BE2C (cell line): ENCODE measurements at places on chromosomes 3 and 15.
A peak's percentile ranks its signal among the peaks of the same experiment; 100 is the strongest.

DNA sequence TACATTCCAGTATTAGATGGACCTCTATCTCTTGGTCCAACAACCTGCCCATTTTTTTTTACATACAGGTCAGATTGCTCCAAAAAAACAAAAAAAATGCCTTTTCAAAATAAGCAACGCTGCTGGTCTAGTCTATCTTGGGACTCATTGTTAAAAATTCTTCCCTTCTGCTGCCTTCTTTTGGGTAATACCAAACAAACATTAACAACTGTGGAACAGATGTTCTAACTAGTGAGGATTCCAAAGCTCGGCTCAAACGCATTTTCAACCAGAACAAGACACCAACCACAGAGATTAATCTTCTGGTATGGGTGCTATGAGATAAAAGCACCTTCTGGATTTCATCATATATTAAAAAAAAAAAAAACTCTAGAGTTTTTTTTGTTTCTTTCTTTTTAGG lies 24.7 kb downstream of the ARHGAP31 start:
- DNase-seq, result no peak

GRCh38 chr3:117545484-117545883 lies 835.9 kb downstream of the TUSC7 start:
- no peak for DNase-seq

DNA sequence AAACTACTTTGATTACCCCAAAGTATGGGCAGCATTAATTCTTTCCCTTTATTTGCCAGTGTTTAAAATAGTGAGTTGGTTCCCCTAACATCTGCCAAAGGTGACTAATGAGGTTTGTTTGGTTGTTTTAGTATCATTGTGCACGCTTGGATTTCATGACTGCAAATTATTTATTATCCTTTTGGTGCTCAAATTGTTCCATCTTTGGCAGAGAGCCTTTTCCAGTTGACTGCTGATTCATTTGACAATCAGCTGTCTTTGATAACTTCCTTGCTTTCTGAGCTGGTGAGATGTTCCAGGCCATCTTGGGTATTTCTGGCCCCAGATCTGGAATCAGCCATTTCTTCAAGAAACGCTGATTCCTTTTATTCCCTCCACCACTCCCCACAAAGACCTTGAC lies 8.9 kb downstream of the DLEC1 start:
- no peak for DNase-seq

- no peak for DNase-seq
Measured at GRCh38 chr3:9395570-9396300, 1.7 kb upstream of the SETD5 start.

GRCh38 chr3:69368129-69368741 lies 17.7 kb downstream of the FRMD4B start:
- no peak for DNase-seq

DNA sequence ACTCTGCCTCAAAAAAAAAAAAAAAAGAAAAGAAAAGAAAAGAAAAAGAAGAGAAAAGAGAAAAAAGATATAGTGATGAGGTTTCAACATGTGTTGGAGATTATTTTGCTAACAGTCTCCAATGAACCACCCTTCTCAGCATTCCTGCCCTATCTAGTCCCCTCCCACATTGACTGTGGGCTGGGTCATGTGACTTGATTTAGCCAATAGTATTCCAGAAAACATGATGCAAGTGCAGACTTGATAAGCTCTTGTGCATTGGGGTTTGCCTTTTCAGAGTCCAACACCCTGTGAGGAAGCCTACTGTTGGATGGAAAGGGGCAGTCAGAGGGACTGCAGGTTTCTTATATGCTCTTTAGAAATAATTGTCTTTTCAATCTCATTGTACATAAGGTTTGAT lies 37.8 kb upstream of the MED12L start:
- DNase-seq, result no peak

DNA sequence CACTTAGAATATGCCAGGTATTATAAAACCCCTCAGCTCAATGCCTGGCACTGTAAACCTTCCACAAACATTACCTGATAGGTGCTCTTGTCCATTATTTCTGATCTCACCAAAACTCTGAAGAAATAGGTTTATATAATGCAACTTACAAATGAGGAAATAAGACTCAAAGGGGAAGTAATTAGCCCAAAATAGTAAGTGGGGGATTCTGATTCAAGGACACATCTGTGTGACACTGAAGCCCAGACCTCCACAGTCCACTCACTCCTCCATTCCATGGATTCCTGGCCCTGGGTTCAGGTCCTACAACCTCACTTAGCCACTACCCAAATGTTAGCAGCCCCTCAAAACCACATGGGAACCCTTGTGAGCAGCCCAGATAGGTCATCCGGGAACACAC lies 49.9 kb downstream of the TRANK1 start:
- no peak for DNase-seq

DNA sequence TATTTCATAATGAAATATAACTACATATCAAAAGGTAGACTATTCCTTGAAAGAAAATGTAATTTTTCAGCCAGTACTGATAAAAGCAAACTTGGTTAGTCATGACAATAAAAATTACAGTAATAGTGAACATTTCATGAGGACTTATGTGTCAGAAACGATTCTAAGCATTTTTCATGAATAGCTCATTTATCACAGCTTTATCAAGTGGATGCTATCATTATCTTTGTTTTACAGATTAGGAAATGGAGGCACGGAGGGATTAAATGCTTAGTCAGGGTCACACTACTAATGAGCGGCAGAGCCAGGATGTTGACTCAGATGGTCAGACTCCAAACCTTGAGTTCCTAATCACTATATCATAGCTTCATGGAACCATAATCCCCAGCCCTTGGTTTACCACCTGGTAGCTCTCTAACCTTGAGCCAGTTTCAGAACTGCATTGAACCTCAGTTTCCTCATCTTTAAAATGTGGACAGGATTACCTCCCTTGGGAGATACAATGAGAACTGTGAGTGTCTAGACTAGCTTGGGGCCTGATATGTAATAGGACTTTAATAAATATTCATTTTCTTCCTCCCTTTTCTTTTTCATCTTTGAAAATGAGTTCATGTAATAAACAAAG lies 85.4 kb downstream of the TNIK start:
- no peak for DNase-seq

GRCh38 chr15:67230504-67230903 lies 24.0 kb downstream of the AAGAB start:
- DNase-seq, result no peak

DNA sequence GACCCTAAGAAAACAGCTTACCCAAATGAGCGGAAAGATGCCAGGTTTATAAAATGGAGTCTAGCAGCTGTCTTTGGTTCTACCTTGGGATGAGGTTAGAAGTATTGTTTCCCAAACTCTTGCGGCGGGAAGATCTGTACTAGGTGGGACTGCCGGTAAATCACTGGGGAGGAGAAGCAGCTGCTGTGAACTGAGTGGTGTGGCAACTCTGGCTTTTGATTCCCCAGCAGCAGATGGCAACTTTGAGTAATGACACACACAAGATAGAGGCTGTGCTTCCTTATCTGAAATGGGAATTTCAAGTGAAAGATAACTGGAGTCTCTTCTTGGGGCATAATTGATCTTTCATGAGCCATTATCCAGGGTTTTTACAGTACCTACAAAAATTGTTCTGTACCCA lies 184.9 kb downstream of the ATG7 start:
- DNase-seq, result peak; percentile 12

DNA sequence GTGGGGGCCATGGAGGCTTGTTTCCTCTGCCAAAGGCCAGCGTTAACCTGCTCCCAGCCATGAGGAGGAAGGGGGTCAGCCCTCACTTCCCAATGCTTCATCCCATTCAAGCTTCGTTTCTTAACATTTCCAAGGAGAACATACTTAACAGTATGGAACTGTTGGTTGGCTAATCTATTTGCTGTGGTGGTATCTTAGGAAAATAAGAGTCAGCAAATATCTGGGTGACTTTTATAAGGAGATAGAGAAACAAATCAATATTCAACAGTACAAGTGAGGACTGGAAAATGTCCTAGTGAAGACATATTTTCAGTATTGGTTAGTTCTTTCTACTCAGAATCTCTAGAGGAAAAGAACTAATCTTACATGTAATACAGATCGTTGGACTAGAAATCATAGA lies 223.8 kb upstream of the ARRDC4 start:
- no peak for DNase-seq

DNA sequence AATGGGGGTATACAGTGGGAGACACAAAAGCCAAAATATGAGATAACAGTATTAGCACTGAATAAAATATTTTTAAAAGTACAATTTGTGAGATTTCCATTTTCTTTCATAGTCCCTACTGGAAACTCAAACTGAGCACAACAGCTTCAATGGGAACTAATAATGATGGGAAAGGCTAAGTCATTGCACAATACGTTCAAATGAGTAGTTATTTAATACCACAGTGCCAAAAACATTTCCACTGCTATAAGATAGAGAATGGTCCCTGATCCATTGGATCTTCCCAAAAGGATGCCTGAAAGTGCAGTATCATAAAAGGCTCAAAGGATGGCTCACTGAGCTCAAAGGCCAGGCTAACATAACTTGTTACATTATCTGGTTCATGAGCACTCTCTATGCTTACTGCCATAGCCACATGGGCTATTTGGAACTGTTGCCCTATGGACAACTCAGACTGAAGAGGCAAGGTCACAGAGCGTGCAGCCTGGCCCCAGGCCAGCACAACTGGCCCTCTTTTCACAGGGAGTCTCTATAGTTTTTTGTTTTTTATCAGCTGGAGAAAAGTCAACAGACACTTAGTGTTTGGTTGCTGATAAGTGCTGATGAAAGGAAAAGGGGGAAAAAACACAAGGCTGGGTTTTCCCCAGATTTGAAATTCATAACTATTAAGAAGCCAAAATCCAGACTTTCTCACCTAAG lies 54.1 kb upstream of the PPIB start:
- DNase-seq, result peak; percentile 64

- DNase-seq, result no peak
Measured at GRCh38 chr3:67075295-67075694, 77.2 kb downstream of the KBTBD8 start.

GRCh38 chr3:34150992-34151391 lies 352.6 kb downstream of the PDCD6IP start:
- DNase-seq, result no peak

DNA sequence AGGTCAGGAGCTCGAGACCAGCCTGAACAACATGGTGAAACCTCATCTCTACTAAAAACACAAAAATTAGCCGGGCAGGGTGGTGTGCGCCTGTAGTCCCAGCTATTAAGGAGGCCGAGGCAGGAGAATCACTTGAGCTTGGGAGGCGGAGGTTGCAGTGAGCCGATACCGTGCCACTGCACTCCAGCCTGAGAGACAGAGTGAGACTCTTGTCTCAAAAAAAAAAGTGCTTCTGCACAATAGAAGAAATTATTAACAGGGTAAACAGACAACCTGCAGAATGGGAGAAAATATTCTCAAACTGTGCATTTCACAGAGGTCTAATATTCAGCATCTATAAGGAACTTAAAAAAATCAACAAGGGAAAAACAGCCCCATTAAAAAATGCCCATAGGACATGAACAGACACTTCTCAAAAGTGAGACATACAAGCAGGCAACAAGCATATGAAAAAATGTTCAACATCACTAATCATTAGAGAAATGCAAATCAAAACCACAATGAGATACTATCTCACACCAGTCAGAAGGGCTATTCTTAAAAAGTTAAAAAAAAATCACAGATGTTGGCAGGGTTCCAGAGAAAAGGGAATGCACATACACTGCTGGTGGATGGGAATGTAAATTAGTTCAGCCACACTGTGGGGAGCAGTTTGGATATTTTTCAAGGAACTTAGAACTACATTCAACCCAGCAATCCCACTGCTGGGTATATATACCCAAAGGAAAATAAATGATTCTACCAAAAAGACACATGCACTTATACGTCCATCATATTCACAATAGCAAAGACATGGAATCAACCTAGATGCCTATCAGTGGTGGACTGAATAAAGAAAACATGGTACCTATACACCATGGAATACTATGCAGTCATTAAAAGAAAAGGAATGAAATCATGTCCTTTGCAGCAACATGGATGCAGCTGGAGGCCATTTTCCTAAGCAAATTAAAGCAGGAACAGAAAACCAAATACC lies 75.5 kb downstream of the MSL2 start:
- no peak for DNase-seq

DNA sequence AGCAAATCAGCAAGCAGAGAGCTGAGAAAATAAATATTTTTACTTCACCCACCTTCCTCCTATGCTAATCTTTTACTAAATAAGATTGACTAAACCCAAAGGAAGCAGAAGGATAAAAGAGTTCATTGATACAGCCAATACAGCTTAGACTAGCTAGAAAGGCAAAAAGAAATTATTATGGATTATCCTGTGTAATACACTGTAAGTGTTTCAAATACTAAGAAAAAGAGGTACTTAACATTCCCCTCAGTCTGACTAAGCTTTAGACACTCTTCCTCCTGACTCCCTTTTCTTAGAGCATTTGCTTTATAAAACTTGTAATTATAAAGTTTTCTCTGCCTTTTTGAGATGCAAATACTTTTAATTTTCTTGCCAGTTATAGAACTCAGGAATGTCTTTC lies 848.9 kb upstream of the CADM2 start:
- DNase-seq, result no peak

- DNase-seq, result no peak
Measured at GRCh38 chr3:1969281-1969680, 129.4 kb upstream of the CNTN4 start.

DNA sequence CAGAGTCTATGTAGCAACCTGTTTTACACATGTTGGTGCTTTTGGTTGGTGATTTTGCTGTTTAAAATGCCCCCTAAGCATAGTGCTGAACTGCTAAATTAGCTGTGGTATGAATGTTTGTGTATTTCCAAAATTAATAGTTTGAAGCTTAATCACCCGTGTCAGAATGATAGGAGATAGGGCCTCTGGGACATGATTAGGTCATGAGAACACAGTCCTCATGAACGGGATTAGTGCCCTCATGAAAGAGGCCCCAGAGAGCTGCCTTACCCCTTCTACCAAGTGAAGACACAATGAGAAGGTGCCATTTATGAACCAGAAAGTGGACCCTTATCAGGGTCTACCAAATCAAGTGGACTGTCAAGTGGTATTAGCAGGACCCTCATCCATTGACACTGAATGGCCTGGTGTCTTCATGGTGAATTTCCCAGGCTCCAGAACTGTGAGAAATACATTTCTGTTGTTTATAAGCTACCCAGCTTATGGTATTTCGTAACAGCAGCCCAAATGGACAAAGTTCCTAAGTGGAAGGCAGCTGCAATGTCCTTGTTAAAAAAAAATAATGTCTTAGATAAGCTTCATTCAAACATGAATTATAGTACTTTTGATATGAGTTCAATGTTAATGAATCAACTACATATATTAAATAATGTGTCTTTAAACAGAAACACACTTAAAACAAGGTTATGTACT lies 37.7 kb upstream of the FRMD4B start:
- no peak for DNase-seq

GRCh38 chr3:40128166-40128565 lies 181.3 kb upstream of the EIF1B start:
- DNase-seq, result no peak

GRCh38 chr3:80355144-80355543 lies 587.3 kb upstream of the ROBO1 start:
- no peak for DNase-seq
